ENCODE measurements at places on chromosomes 2 and 18.

GRCh38 chr2:157261199-157261782, 3.8 kb downstream of the GALNT5 start:
- no peak for DNase-seq

DNA sequence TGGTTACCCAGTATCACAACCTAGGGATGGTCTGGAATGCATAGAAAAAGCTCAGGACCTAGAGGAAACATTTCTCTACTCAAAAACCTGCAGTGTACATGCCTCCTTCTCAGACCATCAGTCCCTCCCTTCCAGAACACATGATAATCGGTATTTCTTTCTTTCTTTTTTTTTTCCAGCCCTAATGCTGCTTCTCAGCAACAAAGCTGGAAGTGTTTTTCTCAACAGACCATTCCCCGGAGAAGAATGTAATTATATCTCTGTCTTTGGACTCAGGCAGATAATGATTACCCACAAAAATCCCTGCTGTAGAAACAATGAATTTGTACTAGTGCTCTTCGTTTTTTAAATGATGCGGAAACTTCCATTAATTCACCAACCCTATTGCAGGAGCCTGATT, 44.1 kb upstream of the NDUFV2 start:
- DNase-seq, result no peak

DNA sequence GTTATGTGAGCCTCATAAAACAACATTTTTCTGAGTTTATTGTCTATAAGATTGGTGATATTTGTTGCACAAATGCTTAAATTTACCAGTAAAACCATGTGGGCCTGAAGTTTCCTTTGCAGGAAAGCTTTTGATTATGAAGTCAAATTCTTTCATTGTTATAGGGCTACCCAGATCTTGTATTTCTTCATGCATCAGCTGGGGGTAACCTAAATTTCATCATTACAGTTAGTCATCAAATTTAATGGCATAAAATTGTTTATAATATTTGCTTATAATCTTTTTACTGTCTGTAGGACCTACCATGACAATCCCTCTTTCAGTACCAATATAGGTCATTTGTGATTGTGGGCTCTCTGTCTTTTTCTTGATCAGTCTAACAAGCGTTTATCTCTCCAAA, 47.8 kb downstream of the SMAD2 start:
- no peak for DNase-seq

- no peak for DNase-seq
These were observed 40.6 kb downstream of the CAPN13 start for GRCh38 chr2:30766666-30767065.

- DNase-seq, result no peak
These were observed 90.0 kb upstream of the ALPP start for GRCh38 chr2:232288489-232289030.

All from LNCaP clone FGC (cell line).